ENCODE measurements at places on chromosomes 11 and 22.

- DNase-seq = no peak
Observed at GRCh38 chr11:35740061-35740799, 77.7 kb downstream of the TRIM44 start.

DNA sequence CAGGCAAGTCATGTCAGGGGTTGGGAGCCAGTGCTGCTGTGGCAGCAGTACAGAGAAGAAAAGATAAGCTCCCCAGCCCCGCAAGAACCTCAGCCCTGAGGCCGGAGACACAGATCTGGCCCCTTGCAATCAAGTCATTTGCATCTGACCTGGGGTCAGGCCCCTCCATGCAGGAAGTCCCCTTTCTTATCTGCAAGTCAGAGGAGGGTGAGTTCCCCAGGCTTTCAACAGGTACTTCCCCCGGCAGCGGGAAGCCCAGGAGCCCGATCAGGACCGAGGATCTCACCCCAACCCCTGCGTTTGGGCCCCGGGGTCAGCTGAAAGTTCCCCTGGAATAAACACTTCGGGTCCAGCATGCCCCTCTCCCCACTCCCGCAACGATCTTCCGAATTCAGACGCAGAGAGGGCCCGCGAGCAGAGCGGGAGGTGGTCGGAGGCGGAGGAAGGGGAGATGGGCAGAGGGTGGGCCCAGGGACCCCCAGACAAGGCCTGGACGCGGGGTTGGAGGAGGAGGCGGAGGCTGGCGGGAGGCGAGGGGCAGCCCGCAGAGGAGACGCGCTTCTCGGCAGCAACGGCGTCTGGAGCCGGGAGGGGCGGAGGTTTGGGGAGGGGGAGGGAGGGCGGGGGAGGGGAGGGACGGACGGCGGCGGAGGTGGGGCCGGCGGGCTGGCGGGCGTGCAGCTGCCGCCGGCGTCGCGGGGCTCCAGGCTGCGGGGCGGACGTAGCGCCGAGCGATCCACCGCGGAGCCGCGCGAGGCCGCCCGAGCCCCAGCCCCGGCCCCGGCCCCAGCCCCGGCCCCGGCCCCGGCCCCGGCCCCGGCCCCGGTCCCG lies at the start of gene TSPAN18:
TSS of gene TSPAN18 (plus strand) at position 680 of the 831 bp plus-strand sequence. CDS start 179,455 bp downstream, outside the sequence.
- no peak for DNase-seq

DNA sequence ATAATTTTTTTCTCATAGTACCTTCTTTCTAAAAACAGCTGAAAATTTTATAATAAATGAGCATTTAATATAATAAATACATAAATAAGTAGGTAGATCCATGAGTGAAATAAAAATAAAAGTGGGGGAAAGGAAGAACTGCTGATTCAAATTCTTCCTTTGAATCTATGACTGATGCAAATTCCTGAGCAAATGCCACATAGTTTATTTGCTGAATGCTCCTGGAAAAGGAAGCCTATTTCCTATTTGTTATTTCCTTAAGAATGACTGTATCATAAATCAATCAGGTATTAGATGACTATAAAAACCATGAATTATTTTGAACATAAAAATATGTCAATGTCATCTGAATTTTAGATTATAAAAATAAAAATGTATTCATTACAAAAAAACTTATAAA lies 16.6 kb downstream of the BTBD10 start:
- no peak for DNase-seq

GRCh38 chr11:26762089-26762488 lies 40.2 kb upstream of the SLC5A12 start:
- no peak for DNase-seq

GRCh38 chr11:126185259-126186024 lies 26.0 kb downstream of the RPUSD4 start:
- no peak for DNase-seq

GRCh38 chr22:48079505-48080290 lies 1317.2 kb downstream of the TBC1D22A start:
- DNase-seq = no peak

- no peak for DNase-seq
Observed at GRCh38 chr11:31512117-31512516, 2.5 kb downstream of the ELP4 start.

- no peak for DNase-seq
Observed at GRCh38 chr11:130220311-130221035, 60.9 kb downstream of the ST14 start.

- DNase-seq = no peak
Observed at GRCh38 chr11:20045098-20045688, 115.1 kb downstream of the DBX1 start.

- DNase-seq = peak; percentile 65
Observed at GRCh38 chr22:36470162-36470993, 11.1 kb downstream of the TXN2 start.

DNA sequence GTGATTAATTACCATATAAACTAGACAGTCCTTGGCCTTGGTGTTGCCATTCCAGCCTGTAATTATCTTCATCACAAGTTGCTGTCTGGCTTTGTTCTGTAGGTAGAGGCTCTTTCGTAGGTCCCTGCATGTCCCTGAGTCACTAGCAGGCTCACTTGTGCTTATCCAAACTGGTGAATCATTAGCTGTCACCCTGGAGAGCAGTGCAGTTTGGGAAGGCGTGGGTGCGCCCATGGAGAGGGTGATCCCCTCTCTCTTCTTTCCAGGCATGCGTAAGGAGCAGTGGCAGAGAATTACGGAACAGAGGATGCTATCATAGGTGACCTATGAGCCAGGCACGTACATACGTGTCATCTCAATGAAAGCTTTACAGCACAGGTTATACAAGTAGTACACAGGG lies 11.0 kb upstream of the EHF start:
- no peak for DNase-seq

DNA sequence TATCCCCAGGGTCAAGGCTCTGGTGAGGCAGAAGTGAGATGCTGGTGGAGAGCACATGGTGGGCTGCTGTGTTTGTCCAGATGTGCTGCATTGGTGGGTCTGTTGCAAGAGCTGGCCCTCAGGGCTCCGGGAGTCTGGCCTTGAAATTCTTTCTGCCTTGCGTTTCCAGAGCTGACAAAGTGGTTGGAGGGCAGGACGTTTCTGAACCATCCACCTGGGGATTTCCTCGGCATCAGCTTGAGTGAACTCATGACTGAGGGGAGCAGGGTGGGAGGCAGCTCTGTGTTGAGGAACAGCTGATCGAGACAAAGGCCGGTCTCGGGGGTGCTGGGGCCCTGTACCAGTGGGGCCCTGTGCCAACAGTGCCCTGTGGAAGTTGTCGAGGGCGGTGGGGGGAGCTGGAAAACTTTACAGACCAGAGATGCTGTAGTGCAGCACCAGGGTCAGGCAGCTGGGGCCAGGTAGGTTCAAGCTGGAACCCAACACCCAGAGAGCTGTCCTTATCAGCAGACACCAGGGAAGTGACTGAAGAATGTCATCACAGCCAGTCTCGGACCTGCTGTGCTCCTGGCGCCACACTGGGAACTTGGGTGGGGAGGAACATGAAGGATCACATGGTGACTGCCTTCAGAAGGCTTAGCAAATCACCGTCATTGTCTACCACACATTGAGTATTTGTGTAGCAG lies 4.9 kb downstream of the TSKU start:
- no peak for DNase-seq

DNA sequence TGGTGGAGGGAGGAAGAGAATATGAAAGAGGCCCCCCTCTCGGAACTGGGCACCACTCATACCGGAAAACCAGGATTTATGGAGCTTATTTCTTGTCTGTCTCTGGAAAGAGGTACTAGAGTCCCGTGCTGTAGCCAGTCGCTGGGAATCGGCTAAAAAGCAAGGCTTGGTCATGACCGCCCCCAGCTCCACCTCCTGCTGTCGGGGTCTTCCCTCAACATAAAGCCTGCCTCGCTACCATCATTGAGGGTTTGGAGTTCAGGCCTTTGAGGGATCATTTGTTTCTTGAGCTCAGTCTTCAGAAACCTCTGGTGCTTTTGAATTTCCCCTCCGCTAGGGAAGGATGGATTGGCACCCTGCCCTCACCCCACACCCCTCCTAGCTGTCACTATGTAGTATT lies 97.1 kb downstream of the TSPAN18 start:
- DNase-seq = no peak

DNA sequence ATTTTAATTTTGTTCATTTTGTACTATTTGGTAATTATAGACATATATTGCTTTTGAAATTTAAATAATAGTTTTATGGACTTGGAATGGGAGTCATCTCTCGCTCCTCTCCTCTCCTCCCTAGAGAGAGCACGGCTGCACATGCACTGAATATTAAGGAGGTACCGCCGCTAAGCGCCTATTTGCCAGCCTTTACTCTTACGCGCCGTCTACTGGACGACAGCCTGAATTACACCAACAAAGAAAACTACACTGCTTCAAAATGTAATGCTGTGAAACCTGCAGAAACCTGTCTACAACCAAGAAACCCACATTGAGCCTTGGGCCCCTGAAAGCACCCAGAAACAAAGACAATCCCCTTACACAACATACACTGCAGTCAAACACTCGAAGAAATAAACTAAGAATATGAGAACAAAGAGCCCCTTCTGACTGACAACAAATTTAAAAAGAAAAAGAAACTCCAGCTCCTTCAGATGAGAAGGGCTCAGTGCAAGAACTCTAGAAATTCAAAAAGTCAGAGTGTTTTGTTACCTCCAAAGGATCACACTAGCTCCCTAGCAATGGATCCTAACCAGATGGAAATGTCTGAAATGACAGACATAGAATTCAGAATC lies 737.2 kb downstream of the LRRC4C start:
- DNase-seq = no peak

DNA sequence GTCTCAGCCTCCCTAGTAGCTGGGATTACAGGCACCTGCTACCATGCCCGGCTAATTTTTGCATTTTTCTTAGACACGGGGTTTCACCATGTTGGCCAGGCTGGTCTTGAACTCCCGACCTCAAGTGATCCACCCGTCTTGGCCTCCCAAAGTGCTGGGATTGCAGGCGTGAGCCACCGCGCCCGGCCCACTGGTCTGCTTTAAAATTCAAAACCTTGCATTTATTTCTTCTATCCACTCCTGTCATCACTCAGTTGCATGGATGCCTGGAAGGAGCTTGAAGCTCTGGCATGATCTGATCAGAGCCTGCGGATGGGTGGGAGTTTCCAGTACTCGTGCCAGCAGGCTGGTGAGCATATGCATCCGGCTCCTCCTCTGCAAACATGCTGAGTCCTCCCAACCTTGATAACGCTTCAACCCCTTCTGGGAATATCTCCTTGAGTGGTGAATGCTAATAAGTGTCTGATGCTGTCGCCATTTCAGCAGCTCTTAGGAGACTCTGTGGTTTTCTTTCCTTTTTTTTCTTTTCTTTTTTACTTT lies 39.6 kb downstream of the UBASH3B start:
- DNase-seq = no peak

GRCh38 chr22:36734171-36735058 lies 30.9 kb upstream of the CACNG2 start:
- no peak for DNase-seq

DNA sequence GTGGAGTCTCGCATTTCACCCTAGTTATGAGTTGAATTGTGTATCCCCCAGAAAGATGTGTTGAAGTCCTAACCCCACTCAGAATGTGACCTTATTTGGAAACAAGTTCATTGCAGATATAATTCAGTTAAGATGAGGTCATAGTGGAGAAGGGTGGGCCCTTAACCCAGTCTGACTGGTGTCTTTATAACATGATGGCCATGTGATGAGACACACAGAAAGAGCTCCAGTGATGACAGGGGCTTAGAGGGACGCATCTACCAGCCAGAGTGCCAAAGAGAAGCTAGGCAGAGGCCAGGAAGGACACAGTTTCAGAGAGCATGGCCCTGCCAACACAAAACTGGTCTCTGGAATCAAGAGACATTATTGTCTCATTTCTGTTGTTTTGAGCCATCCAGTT lies 50.3 kb downstream of the LARGE1 start:
- no peak for DNase-seq

GRCh38 chr11:117544130-117544800 lies 216.6 kb downstream of the CEP164 start:
- no peak for DNase-seq

DNA sequence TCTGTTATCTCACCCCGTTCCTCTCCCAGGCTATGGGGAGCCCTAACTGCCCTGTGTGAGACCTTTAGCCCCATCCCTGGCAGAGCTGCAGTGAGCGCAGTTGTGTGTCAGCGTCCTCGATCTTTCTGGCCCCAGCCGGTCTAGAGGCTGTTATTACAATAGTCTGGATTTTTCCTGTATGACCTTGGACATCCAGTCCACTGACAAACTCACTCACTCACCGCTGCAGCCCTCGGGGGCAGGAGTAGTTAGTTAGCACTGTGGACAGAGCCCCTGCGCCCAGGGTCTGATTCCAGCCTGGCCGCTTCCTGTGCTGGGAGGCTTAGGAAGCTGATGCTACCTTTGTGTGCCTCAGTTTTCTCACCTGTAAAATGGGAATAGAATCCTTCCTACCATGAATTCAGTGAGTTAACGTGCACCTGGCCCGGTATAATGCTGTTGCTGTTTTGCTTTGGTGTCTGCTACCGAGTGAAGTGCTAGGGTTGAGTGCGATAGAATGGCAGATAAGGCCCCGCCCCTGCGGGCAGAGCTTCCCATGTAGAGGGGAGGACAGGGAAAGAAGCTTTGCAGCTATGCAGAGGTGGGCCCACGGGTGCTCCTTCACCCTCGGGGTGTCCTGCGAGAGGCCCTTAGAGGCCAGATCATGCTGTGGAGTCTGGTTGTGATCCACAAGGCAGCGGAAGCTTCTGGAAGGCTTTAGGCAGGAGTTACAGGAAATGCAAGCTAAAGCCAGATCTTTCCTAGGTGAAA lies 3.0 kb downstream of the LRP5 start:
- DNase-seq = no peak

DNA sequence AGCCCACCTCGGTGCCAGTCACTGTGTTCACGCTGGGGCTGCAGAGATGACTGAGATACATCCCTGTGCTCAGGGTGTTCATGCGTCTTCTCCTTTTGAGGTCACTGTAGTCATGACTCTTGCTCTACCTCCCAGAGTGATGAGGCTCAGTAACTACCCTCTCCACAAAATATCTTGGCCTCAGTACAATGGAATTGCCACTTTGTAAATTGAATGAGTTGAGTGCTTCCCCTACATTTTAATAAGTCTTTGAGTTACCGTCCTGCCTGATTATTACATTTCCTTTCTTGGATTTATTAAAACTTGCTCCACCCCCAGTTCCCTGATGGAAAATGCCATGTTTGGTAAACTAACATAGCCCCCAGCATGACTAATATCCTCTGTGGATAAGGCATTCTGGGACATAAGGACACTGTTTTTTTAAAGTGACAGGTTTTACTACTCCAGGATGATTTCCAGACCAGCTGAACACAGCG lies 15.9 kb downstream of the PRSS23 start:
- DNase-seq = no peak

- no peak for DNase-seq
Observed at GRCh38 chr22:29797351-29797750, 30.2 kb downstream of the UQCR10 start.

All from stimulated activated CD8-positive, alpha-beta memory T cell treated with anti-CD3 and anti-CD28 coated beads, Interleukin-7, amount 100 ng/mL, for 1 hour (primary cell).